ENCODE measurements at places on chromosomes 6 and 20.

DNA sequence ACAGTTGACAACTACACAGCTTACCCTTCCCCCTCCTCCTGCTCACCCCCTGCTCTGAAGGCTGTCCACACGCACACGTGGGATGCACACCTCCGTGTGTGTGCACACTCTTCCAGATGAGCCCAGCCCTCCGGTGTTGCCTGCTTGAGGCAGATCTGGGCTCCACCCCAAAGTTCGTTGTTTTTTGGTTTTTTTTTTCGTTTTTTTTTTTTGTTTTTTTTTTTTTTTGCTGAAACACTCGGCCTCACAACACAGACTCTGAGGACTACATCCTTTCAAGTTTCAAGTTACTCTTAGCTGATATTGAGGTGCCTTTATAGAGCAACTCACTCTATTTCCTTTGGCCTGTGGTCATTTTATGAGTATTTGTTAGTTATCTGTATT lies 88.2 kb downstream of the RREB1 start:
- DNase-seq = no peak

DNA sequence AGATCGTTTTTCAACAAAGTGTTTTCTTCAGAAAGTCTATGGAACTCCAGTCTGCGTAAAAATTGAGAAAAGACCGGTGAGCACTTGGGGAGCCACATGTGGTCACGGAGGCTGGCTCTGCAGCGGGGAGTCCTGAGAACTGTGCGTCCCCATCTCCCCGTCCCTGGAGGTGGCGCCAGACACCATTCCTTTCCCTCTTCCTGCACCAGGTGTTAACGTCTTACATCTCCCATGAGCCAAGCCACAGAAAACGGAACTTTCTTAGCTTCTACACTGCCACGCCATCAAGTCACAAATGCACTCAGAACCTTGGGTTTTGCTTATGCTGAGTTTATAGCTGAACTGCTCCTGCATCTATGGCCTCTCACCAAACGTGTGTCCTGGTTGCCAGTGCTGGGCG lies 62.6 kb downstream of the GINS1 start:
- DNase-seq = peak; percentile 30

- DNase-seq = peak; percentile 87
Measured at GRCh38 chr6:21808045-21808470, 214.5 kb downstream of the SOX4 start.

DNA sequence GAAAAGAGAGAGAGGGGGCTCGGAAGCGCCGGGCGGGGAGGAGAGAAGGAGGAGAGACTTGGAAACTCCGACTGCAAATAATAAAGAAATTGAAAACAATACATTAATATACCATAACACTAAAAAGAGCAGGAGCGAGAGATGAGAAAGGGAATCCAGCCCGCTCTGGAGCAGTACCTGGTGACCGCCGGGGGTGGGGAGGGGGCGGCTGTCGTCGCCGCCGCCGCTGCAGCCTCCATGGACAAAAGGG lies 338 bp downstream of the E2F3 start:
- no peak for DNase-seq

DNA sequence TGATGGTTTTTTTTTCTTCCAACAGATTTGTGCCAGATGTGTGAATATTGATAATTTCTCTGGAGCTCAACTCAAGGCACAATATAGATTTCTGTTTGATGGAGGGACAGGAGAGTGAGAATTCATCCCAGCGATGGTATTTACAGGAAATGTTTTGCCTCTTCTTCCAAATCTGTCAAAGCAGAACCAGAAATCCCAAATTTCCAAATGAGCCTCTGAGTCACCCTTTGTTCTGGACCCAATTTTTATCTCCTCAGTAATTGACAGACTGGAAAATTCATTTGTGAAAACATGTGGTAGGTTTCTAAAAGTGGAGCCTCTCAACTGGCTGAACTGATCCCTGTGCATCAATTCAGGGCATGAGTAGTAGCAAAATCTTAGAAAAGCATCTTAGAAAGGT lies 223.2 kb upstream of the TSHZ2 start:
- DNase-seq = no peak

DNA sequence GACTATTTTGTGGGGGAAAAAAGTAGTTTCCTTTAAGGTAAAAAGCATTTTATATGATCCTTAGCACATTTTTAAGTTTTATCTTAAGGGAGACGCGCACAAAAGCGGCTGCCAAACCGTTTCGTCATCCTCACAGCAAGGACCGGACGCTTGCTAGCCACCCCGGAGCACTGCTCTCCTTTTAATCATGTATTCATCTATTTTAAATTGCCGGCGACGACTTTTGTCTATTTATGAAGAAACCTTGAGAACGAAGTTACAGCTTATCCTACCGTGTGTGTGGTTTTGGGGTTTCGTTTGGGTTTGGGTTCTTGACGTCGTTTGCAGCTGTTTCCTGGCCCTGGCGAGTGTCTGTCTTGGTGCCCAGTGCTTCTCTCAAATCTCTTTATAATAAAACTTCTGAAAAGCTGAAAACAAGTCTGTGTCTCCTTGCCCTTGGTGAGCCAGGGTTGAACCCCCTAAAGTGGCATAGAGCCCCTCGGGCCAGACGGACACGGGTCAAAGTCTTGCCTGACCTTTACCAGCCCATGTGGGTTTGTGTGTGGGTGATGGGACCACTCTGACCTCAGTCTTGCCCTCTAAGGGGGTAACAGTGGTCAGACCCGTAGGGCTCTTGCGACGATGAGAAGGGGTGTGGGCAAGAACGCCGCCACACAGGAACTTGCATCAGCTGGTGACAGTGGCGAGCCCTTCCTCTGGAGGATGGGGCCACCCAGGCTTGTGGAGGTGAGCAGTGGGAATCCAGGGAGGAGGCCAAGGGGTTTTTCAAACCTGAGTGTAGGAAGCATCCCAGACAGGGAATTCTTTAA lies 117.6 kb downstream of the JPH2 start:
- DNase-seq = peak; percentile 18

DNA sequence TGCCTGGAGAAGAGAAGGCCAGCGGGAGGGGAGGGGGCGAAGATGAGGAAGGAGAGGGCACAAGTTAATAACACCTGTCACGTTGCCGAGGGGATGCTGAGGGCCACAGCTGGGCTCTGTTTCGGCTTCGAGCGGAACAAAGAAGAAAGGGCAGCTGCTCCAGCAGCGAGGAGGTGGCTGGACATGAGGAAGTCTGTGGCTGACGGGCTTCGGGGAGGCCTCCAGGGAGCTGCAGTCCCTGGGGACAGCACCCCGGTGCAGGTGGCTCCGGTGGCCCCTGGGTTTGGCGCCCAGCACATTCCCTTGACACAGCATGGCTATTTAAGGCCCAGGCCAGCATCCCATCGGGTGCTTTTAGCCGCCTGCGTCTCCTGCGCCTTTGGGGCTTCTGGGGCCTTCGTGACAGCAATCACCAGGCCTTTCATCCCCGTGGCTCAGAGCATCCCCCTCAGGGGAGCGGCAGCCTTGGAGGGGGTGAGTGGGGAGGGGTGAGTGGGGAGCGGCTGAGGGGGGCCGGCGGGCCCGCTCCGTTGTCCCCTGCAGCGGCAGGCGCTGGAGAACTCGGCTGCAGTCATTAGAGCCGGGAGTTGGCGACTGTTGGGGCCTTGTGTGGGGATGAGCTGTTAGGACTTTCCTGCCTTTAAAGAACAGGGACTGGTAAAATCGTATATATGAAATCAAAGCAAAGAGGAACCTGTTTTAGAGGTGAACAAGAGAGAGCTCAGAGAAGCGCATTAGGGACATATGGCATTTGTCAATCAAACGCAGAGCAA lies 99.0 kb downstream of the TMEM242 start:
- no peak for DNase-seq

GRCh38 chr6:106869203-106869602 lies 105.3 kb downstream of the CD24 start:
- DNase-seq = no peak

- peak; percentile 37 for DNase-seq
Measured at GRCh38 chr6:111925296-111925695, 52.0 kb upstream of the FYN start.

GRCh38 chr20:18577942-18578341 lies 9.9 kb upstream of the DTD1 start:
- DNase-seq = no peak

DNA sequence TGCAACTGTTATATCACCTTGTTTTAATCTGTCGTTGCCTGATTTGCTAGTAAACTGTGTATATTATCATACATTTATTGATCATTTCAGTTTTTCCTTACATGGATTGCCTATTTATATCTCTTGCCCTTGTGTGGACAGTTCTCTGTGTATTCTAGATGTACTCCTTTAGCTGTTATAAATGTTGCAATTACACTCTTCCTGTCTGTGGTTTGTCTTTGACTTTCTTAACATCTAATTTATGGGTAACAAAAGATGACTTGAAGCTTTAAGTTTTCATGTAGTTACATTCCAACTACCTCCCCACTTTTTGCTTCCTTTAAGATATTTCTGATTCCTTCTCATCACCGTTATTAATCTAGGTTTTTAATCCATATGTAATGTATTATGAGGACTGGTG lies 22.6 kb downstream of the PLCB1 start:
- no peak for DNase-seq

- no peak for DNase-seq
Measured at GRCh38 chr6:3228046-3228671, 706 bp upstream of the TUBB2B start.

DNA sequence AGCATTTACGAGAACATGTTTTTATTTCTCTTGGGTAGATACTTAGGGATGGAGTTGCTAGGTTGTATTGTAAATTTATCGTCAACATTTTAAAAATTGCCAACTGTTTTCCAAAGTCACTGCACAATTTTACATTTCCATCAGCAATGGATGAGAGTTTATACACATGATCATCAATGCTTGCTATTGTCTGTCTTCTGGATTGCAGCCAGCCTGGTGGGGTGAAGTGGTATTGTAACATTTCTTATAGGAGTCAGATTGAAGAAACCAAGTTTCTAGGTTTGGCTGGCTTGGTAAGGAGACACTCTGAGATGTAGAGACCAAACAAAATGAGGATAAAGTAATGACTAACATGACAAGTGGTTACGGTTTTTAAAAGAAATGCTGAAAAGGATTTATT lies 57.1 kb upstream of the HDDC2 start:
- no peak for DNase-seq

GRCh38 chr20:40462566-40462965 lies 226.5 kb downstream of the MAFB start:
- no peak for DNase-seq

GRCh38 chr6:32943864-32944649 lies 3.2 kb upstream of the HLA-DMB start:
- no peak for DNase-seq

GRCh38 chr20:35826397-35826998 lies 54.7 kb downstream of the PHF20 start:
- DNase-seq = no peak

Data from fibroblast of lung (primary cell).